MCF 10A (cell line): ENCODE measurements at places on chromosomes 6 and 20. TPM values are rescaled to one million over a fixed set of nuclear protein-coding genes. Genes with fewer than 3 reads are reported as not detected.

- peaks cover 22% of the 10 kb centered on the region for H3K4me1 ChIP-seq
- H3K36me3 ChIP-seq: peaks cover 11% of the 10 kb centered on the region
- peak overlapping the region; percentile 77 for H3K4me3 ChIP-seq
- H3K27ac ChIP-seq: no peak overlapping the region
Measured at GRCh38 chr6:27547157-27548075, 74.5 kb upstream of the ZNF184 start.

GRCh38 chr6:129643176-129643575, 66.8 kb downstream of the ARHGAP18 start:
- H3K4me3 ChIP-seq: no peak overlapping the region
- no peak for DNase-seq
- H3K27ac ChIP-seq: peak overlapping the region; percentile 95
- no peaks in the 10 kb centered on the region for H3K27me3 ChIP-seq
- H3K4me1 ChIP-seq: peaks cover 42% of the 10 kb centered on the region

DNA sequence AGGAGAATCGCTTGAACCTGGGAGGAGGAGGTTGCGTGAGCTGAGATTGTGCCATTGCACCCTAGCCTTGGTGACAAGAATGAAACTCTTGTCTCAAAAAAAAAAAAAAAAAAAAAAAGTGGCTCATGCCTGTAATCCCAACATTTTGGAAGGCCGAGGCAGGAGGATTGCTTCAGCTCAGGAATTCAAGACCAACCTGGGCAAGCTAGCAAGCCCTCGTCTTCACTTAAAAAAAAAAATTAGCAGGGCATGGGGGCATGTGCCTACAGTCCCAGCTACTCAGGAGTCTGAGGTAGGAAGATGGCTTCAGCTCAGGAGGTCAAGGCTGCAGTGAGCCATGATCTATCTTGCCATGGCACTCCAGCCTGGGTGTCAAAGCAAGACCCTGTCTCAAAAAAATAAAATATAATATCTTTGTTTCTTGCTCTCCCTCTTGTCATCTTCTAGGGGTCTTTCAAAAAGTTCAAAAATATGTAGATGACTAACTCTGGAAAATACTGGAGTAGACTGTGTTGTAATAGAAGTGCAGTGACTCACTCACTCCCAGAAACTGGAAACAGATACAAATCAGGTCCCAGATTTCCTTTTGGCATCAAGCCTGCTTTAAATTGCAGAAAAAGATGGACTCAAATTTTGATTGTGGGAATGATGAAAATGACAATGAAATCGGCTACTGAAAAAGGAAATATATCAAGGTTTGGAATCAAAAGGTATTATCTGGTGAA, 2.8 kb upstream of the GINM1 start:
- no peaks in the 10 kb centered on the region for H3K36me3 ChIP-seq
- peak overlapping the region; percentile 31 for H3K27ac ChIP-seq
- peak; percentile 87 for DNase-seq
- H3K4me3 ChIP-seq: peak overlapping the region; percentile 46
- H3K27me3 ChIP-seq: peaks cover 12% of the 10 kb centered on the region

DNA sequence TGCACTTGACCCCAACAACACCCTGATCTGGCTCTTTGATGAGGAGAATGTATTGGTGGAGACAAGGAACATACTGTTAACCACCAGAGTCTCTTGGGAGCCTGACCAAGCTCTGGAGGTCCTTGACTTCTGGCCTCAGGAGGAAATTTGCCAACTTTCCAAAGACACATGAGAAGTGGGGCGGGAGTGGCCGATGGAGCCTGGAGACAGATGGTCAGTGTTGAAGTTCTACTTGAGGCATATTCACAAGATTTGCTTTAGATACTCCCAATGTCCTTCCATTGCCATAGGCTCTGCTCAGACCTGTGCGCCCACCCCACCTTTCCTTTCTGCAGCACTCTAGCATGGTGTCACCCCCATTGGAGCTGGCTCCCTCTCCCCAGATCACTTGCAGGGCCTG, 241.0 kb downstream of the SLC24A3 start:
- H3K4me1 ChIP-seq: no peaks in the 10 kb centered on the region
- H3K36me3 ChIP-seq: no peaks in the 10 kb centered on the region
- H3K27ac ChIP-seq: no peak overlapping the region
- H3K4me3 ChIP-seq: no peak overlapping the region
- H3K27me3 ChIP-seq: no peaks in the 10 kb centered on the region

- DNase-seq: no peak
- H3K4me3 ChIP-seq: no peak overlapping the region
- H3K4me1 ChIP-seq: peaks cover 9% of the 10 kb centered on the region
- H3K27ac ChIP-seq: no peak overlapping the region
- H3K27me3 ChIP-seq: no peaks in the 10 kb centered on the region
- H3K36me3 ChIP-seq: no peaks in the 10 kb centered on the region
Measured at GRCh38 chr6:106886081-106886843, 88.3 kb downstream of the CD24 start.

Gene REM1
- not detected in 2 replicates for total RNA-seq

Gene TFAP2D
- total RNA-seq: not detected in 2 replicates

DNA sequence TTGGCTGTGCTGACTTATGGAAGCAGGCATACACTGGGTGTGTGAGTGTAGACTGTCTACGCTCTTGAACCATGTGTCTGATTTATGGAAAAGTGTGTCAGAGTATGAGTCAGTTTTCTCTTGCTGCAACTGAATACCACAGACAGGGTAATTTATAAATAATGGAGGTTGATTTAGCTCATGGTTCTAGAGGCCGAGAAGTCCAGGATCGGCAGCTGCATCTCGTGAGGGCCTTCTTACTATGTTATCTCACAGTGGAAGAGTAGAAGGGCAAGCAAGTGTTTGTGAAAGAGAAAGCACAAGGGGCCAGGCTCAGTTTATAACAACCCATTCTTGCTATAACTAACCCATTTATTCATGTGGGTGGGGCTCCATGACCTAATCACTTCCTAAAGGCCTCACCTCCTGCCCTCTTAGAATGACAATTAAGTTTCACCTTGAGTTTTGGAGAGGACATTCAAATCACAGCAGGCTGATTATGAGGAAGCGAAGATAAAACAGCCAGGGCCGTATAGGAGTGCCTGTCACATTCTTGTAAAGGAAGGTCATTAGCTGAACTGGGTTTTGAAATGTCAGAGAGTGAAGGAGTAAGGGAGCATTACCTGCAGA, 6.7 kb downstream of the GPR31 start:
- H3K27ac ChIP-seq: no peak overlapping the region
- H3K36me3 ChIP-seq: no peaks in the 10 kb centered on the region
- H3K4me1 ChIP-seq: peaks cover 7% of the 10 kb centered on the region
- peaks cover 51% of the 10 kb centered on the region for H3K27me3 ChIP-seq
- no peak overlapping the region for H3K4me3 ChIP-seq
- DNase-seq: no peak

DNA sequence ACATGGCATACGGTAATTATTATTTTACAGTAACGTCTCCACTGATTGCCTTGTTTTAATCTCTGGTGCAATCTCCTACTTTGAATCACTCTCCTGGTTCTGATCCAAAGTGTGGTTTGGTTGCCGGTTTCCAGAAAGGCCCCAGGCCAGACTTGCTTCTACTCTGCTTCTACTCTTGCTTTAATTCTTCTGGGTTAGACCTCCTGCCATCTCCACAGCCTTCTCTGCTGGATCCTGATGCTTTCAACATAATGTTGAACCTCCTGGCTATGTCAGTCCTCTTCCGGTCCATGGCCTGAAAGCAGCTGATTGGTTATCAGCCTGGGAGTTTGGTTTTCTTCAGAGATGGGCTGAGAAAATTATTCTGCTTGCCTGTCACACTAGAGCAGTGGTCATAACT, 266.5 kb upstream of the RIMS1 start:
- DNase-seq: no peak
- no peak overlapping the region for H3K27ac ChIP-seq
- H3K36me3 ChIP-seq: no peaks in the 10 kb centered on the region
- peaks cover 39% of the 10 kb centered on the region for H3K27me3 ChIP-seq
- no peak overlapping the region for H3K4me3 ChIP-seq
- no peaks in the 10 kb centered on the region for H3K4me1 ChIP-seq

- H3K4me1 ChIP-seq: no peaks in the 10 kb centered on the region
- DNase-seq: no peak
- no peak overlapping the region for H3K4me3 ChIP-seq
- no peaks in the 10 kb centered on the region for H3K36me3 ChIP-seq
- no peak overlapping the region for H3K27ac ChIP-seq
Measured at GRCh38 chr6:33833599-33833998, 29.8 kb upstream of the MLN start.

Gene PROKR2
- not detected in 2 replicates for total RNA-seq

Gene BMP7
- not detected in 2 replicates for total RNA-seq

Gene TSPO2
- total RNA-seq: not detected in 2 replicates

Gene MAK
- total RNA-seq: not detected in 2 replicates

DNA sequence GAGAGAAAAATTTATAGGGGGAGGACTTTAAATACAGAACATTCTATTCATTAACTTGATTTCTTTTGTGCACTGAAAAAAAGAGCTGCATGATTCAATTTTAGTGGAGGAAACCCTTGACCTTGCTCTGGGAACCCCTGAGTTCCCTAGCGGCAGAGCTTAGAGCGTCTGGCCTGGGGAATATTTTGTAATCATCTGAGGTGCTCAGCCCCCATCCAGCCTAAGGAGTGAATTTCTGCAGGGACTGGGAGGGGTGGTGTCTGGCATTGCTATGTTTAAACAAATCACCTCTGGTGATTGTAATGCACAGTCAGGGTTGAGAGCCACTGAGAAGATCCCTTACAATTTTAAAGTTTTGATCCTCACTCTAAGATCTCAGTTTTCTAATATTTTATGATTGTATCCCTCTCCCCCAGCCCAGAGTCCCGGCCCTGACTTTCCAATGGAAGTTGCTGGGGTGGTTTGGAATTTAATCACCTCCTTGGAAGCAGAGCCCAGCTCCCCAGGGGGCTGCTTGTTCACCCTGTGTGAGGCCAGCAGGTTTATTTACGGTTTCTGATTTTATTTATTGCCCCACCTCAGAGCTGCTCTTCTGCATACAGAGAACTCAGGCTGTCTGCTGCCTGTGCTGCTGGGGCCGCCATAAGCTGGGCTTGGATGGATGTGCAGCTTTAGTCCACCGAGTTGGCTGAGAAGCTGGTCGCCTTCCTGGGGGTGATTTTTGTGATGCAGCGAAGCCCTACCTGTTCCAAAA, 263.1 kb downstream of the LRFN2 start:
- no peaks in the 10 kb centered on the region for H3K27me3 ChIP-seq
- no peak for DNase-seq
- H3K4me1 ChIP-seq: no peaks in the 10 kb centered on the region
- no peak overlapping the region for H3K4me3 ChIP-seq
- H3K27ac ChIP-seq: no peak overlapping the region
- no peaks in the 10 kb centered on the region for H3K36me3 ChIP-seq

- H3K4me3 ChIP-seq: peak overlapping the region; percentile 88
- no peaks in the 10 kb centered on the region for H3K27me3 ChIP-seq
- H3K4me1 ChIP-seq: peaks cover 9% of the 10 kb centered on the region
- H3K36me3 ChIP-seq: peaks cover 6% of the 10 kb centered on the region
- DNase-seq: no peak
- H3K27ac ChIP-seq: no peak overlapping the region
Measured at GRCh38 chr20:63659370-63659769, 1.3 kb downstream of the RTEL1 start.

Gene MEI4
- total RNA-seq: not detected in 2 replicates

DNA sequence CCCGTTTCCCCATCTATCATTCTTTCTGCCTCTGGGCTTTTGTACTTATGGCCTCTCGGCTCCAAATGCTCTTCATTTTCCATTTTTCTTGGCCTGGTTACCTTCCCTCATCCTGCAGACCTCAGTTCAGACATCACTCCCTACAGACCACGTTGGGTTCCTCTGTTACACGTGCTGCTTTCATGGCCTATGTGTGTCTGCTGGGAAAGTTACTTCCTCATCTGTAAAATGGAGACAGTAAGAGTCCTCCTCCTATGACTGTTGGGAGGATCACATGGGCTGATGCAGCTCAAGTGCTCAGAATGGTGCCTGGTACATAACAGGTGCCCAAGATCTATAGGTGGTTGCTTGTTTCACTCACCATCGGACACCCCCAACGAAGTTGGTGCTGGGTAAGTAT, 13.5 kb downstream of the KCNK17 start:
- H3K36me3 ChIP-seq: no peaks in the 10 kb centered on the region
- no peak for DNase-seq
- H3K27me3 ChIP-seq: no peaks in the 10 kb centered on the region
- no peak overlapping the region for H3K27ac ChIP-seq
- no peaks in the 10 kb centered on the region for H3K4me1 ChIP-seq

Gene TPD52L1
- total RNA-seq: 69.5 and 92.6 TPM in 2 replicates

DNA sequence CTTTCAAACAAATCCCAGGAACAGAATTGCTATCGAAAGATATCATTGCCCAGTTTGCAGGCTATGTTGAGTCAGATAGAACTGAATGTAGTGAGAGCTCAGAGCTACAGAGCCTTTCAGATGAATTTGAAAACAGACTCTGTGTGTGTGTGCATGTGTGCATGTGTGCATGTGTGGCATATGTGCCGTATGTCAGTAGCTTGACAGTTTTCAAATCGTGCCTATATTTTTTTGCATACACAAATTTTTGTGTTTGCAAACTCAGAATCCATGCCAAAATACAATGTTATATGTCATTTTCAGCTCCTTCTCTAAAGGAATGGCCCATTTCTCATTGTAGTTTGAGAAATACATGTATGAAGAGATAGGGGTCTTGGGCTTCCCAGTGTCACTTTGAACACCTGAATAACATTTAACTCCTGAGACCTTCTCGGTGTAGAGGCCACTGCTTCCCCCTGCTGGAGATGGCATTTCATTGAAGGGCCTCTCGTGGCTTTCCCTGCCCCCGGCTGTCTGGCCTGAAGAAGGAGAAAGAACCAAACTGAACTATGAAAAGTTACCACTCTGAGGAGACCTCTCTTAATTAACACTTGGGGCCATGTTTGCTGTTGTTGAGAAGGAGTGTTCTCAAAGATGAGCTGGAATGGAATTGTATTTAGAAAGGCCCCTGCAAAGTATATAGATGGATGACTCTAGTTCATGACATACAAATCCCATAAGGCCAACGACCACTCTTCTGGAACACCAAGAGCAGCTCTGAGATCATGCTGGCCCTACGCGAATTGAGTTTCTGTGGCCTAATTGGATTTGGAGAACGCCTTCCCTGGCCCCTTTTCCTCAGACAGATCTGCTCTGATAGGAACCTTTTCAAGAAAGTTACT, 58.7 kb downstream of the VAPB start:
- H3K27me3 ChIP-seq: no peaks in the 10 kb centered on the region
- H3K36me3 ChIP-seq: peaks cover 30% of the 10 kb centered on the region
- no peak overlapping the region for H3K4me3 ChIP-seq
- H3K27ac ChIP-seq: peak overlapping the region; percentile 58

DNA sequence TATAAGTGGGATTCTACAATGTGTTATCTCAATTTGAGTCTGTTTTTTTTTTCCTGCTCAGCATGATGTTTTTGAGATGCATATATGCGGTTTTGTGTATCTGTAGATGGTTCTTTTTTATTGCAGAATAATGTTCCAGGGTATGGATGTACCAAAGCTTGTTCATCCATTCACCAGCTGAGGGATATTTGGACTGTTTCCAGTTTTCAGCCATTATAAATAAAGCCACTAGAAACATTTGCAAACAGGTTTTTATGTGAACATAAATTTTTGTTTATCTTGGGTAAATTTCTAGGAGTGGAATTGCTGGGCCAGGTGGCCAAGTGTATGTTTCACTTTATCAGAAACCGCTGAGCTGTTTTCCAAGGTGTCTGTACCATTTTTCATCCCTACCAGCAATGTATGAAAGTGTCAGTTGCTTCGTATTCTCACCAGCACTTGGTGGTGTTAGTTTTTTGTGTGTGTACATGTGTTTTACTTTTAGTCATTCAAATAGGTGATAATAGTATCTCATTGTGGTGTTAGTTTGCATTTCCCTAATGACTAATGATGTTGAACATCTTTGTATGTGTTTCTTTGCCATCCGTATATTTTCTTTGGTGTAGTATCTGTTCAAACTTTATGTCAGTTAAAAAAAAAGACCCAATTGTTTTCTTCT, 124.2 kb downstream of the CEBPB start:
- H3K4me1 ChIP-seq: peaks cover 27% of the 10 kb centered on the region
- no peaks in the 10 kb centered on the region for H3K27me3 ChIP-seq
- DNase-seq: no peak
